ENCODE measurements at places on chromosomes 12 and 14. TPM values are rescaled to one million over a fixed set of nuclear protein-coding genes. Genes with fewer than 3 reads are reported as not detected.
A peak's percentile ranks its signal among the peaks of the same experiment; 100 is the strongest.

DNA sequence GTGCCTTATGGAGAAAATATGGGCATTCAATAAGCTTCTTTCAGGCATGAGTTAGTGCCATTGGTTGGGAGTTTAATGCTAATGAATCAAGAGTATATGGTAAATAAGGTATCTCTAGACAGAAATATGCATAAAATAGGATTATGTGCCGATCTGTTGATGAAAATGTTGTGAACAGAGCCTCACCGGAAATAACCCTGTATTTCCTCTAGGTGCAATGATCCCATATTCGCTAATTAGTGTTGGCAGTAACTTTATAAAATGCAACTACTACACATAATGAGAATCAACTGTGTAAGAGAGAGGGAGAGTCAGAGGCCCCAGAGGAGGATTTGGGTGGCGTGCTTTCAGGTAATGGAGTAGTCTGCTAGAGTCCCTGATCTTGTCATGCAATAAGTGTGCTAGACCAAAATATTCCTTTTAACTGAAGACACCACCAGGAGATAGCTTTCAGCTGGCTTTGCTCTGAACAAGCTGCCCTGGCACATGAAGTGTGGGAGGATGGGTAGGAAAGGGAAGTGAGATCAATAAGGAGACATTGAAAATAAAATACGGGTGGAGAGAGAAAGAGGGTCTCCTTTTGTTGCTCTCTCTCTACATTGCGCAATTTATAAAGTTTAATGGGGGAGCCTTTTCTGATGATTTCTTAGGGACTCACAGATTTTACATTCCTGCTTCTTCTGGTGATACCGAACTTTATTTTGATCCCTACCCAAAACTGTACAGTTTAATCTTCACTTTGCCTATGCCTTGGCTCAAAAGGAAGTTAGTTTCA, 68.6 kb upstream of the PLXNC1 start:
- no peak overlapping the region for H3K4me3 ChIP-seq
- no peak for DNase-seq
- peaks cover 11% of the 10 kb centered on the region for H3K4me1 ChIP-seq
- no peak overlapping the region for H3K27ac ChIP-seq
- H3K27me3 ChIP-seq = peaks cover 22% of the 10 kb centered on the region

GRCh38 chr12:84329938-84330337, 582.7 kb downstream of the SLC6A15 start:
- no peaks in the 10 kb centered on the region for H3K27me3 ChIP-seq
- no peak overlapping the region for H3K4me3 ChIP-seq
- H3K36me3 ChIP-seq = no peaks in the 10 kb centered on the region
- peaks cover 5% of the 10 kb centered on the region for H3K4me1 ChIP-seq

DNA sequence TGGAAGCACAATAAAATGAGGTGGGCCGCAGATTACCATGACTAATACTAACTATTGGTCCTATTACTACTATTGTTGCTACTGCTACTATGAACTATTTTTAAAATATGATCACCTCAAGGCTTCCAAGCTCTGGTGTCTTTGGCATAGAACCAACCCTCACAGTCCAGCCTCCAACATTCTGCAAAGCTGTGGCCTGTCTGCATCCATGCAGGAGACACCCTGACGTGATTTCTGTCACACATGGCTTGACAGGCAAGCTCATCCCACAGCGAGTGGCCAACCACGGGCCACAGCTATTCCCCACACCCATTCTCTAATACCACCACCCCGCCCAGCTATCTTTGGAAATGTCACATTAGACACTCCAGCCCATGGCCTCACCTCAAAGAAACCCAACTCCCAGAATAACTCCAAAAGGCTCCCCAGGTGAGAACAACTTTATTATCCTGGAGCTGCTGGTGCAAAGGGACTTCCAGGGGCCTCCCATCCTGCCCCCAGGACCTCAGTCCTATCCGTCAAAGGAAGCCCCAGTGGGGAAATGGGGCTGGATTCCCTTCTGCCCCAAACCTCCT, 14.4 kb downstream of the ISCU start:
- no peak overlapping the region for H3K27ac ChIP-seq
- peaks cover 15% of the 10 kb centered on the region for H3K27me3 ChIP-seq
- no peaks in the 10 kb centered on the region for H3K36me3 ChIP-seq
- H3K4me1 ChIP-seq = peaks cover 3% of the 10 kb centered on the region
- no peak overlapping the region for H3K4me3 ChIP-seq

DNA sequence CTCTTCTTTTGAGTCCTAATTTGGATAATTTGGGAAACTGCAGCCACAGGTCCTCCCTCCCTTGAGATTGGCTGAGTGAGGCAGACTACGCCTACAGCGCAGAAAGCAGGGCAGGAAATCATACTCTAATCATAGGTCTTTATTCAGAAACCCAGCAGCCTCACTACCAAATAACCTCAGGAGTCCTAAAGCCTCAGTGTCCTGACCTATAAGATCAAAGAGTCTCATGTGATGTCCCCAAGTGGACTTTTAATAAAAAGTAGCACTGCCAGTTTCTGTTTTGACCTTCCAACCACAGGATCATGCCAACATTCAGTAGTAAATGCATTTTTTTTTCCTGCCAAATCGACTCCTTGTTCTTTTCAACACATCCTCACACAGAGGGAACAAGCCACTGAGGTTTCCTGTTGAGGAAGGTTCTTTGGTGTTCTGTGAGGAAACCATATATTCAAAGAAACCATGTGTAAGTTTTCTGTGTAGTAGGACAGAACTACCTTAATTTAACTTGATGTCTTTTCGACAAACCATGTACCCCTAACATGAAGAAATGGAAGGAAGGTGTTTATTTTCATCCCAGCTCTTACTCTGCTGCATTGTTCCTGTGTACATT, 72.2 kb downstream of the VCPKMT start:
- DNase-seq = no peak
- peaks cover 9% of the 10 kb centered on the region for H3K4me1 ChIP-seq
- no peaks in the 10 kb centered on the region for H3K36me3 ChIP-seq
- H3K27me3 ChIP-seq = no peaks in the 10 kb centered on the region
- H3K27ac ChIP-seq = no peak overlapping the region
- no peak overlapping the region for H3K4me3 ChIP-seq

- peaks cover 20% of the 10 kb centered on the region for H3K36me3 ChIP-seq
- H3K4me1 ChIP-seq = peaks cover 16% of the 10 kb centered on the region
- no peak overlapping the region for H3K27ac ChIP-seq
- H3K4me3 ChIP-seq = no peak overlapping the region
These were observed 12.7 kb downstream of the CPSF6 start for GRCh38 chr12:69252033-69252432.

DNA sequence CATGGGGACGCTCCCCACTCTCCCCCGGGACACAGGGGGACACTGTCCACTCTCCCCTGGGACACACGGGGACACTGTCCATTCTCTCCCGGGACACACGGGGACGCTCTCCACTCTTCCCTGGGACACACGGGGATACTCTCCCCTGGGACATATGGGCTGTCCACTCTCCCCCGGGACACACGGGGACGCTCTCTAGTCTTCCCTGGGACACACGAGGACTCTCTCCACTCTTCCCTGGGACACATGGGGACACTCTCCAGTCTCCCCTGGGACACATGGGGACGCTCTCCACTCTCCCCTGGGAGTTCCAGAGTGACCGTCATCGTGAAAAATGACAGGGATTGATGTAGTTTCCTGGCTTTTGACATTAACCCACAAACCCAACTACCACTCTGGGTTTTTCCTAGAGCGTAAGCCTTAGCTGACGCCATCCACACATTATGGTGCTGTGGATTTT, 3.0 kb upstream of the P2RX2 start:
- no peak overlapping the region for H3K27ac ChIP-seq
- peaks cover 1% of the 10 kb centered on the region for H3K36me3 ChIP-seq
- H3K27me3 ChIP-seq = peaks cover 60% of the 10 kb centered on the region
- H3K4me1 ChIP-seq = peaks cover 1% of the 10 kb centered on the region
- DNase-seq = no peak

- H3K36me3 ChIP-seq = no peaks in the 10 kb centered on the region
- no peak overlapping the region for H3K27ac ChIP-seq
- H3K4me3 ChIP-seq = no peak overlapping the region
- peaks cover 39% of the 10 kb centered on the region for H3K4me1 ChIP-seq
- DNase-seq = no peak
These were observed 402.1 kb downstream of the ZFP36L1 start for GRCh38 chr14:68390741-68391140.

DNA sequence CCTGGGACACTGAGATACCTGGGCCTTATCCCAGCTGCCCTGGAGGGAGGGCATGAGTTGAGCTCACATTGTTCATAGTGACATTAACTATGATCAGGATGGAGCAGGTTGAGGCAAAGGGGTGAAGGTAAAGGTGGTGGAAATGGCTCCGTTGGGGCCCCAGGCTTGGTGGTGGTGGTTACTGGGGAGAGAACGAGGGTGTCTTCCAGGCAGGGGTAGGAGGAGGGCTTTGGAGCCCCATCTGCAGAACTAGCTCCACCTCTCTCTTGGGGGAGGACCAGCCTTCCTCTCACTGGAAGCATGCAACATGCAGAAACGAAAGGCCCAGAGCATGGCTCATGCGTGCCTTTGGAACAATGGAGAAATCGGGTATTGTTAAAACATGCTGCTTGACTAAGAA, 217.0 kb downstream of the SLC41A2 start:
- H3K4me3 ChIP-seq = no peak overlapping the region
- H3K4me1 ChIP-seq = peaks cover 2% of the 10 kb centered on the region
- no peaks in the 10 kb centered on the region for H3K27me3 ChIP-seq
- no peak overlapping the region for H3K27ac ChIP-seq

DNA sequence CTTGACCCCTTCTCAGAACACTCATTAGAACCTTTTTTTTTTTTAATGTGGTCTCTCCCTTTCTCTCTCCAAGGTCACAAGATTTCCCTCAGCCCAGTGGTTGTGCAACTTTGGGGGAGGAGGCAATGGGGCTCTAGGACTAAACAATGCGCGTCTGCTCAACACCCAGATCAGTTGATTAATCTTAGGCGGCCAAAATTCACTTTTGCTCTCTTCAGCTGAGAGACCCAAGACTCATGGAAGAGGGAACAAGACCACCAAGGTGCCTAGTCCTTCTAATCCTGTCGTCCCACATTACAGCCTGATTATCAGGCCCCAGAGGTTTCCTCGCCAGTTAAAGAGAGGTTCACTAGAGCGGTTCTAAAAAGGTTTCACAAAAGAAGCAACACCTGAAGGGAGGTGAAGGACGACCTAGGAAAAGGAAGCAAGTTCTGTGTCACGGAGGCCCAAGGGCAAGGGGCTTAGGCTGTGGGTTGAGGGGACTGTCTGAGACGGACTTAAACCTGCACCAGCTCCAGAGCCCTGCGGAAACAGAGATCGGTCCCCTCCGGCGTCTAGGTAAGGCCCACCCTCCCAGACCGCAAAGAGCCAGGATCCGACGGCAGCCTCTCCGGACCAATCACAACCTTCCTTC, 824 bp upstream of the TARBP2 start:
- peaks cover 22% of the 10 kb centered on the region for H3K4me1 ChIP-seq
- DNase-seq = no peak
- H3K27me3 ChIP-seq = no peaks in the 10 kb centered on the region
- H3K4me3 ChIP-seq = peak overlapping the region; percentile 90
- no peaks in the 10 kb centered on the region for H3K36me3 ChIP-seq

DNA sequence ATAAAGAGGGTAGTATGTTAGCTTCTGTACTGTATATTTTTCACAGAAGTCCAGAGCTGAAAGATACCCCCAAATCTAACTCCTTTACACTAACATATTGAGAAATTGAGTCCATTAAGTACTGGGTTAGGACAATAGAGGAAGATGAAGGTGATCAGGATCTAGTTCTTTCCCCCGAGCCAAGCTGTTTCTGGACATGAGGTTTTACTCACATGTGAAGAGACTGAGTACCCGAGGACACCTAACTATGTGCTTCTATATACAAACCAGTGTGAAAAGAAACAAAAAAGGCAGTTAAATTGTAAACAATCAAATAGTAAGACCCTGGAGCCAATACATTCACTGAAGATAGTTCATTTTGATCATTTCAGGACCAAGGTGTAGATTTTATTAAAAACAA, 3.8 kb upstream of the TRHDE start:
- no peak overlapping the region for H3K4me3 ChIP-seq
- H3K36me3 ChIP-seq = no peaks in the 10 kb centered on the region

GRCh38 chr14:94979891-94980290, 177.4 kb downstream of the DICER1 start:
- H3K4me1 ChIP-seq = peaks cover 4% of the 10 kb centered on the region
- no peaks in the 10 kb centered on the region for H3K27me3 ChIP-seq
- no peaks in the 10 kb centered on the region for H3K36me3 ChIP-seq
- DNase-seq = no peak
- H3K4me3 ChIP-seq = no peak overlapping the region
- no peak overlapping the region for H3K27ac ChIP-seq

GRCh38 chr12:114975640-114976310, 291.8 kb upstream of the TBX3 start:
- no peaks in the 10 kb centered on the region for H3K4me1 ChIP-seq
- no peak overlapping the region for H3K27ac ChIP-seq
- H3K36me3 ChIP-seq = no peaks in the 10 kb centered on the region
- no peak overlapping the region for H3K4me3 ChIP-seq

Gene UBC
- 630 TPM for total RNA-seq

Gene PCED1B
- 1.1 TPM for total RNA-seq

Gene TESPA1
- not detected for total RNA-seq

Gene LIN7A
- total RNA-seq = 8.2 TPM

Gene RASSF9
- 4.0 TPM for total RNA-seq

Gene PIP4K2C
- 38.4 TPM for total RNA-seq

All from progenitor cell of endocrine pancreas (in vitro differentiated cells).